ENCODE measurements at places on chromosomes 1 and 21.

DNA sequence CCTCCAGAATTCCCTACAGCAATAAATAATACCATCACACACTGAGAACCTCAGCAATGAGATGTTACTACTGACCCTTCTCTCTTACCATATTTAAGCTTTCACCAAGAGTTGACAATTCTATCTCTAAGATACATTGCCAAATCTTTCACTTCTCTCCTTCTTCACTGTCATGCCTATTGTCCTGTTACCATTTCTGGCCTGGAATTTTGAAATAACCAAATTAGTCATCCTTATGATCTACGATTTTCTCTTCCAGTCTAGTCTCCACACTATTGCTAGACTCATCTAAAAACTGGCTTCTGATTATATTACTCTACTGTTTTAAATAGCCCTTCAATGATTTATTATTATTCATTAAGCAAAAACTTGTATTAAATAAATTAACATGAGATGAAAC, 656.1 kb upstream of the ADGRL4 start:
- no peak for DNase-seq

- no peak for DNase-seq
These were observed 55.8 kb upstream of the PDE9A start for GRCh38 chr21:42597487-42598158.

DNA sequence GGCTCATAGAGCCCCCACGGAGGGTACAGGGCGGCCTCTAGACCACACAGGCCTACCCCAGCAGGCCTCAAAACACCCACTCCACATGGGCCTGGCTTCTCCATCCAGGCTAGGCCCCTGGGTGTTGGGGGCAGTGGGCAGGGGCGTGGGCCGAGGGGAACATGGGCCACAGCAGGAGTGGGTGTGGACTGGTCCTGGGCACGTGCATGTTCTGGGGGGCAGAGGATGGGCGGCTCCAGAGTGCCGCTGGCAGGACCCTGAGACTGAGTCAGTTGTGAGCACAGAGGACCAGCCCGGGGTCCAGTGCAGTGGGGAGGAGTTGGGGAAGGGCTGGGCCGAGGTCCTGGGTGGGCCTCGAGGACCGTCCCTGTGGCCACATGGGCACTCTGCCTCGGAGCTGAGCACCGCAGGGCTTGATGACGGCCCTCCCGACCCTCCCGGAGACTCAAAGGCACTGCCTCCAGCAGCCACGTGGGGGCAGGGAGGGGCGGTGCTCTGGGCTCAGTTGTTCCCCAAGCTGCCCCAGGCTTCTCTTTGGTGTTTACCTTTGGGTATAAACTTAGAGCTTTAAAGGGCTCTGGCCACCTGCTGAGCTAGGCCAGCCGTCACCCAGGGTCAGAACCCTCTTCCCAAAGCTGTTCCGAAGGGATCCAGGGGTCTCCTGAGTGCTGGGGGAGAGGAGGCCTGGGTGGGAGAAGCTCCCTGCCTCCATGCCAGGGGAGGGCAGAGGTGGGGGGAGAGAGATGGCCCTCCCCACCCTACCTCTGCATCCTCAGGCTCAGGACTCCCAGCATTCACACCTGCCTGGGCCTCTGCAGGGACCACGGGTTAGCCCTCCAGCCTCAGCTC, 79.9 kb downstream of the MORN1 start:
- peak; percentile 32 for DNase-seq

GRCh38 chr1:61979729-61980128, 214.9 kb upstream of the L1TD1 start:
- no peak for DNase-seq

DNA sequence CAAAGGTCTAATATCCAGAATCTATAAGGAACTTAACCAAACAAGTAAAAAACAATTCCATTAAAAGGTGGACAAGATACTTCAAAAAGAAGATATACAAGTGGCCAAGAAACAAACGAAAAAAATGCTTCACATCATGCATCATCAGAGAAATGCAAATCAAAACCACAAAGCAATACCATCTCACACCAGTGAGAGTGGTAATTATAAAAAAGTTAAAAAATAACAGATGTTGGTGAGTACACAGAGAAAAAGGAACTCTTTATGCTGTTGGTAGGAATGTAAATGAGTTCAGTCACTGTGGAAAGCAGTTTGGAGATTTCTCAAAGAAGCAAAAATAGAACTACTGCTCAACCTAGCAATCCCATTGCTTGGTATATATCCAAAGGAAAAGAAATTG, 218.6 kb downstream of the SLC44A5 start:
- peak; percentile 2 for DNase-seq

DNA sequence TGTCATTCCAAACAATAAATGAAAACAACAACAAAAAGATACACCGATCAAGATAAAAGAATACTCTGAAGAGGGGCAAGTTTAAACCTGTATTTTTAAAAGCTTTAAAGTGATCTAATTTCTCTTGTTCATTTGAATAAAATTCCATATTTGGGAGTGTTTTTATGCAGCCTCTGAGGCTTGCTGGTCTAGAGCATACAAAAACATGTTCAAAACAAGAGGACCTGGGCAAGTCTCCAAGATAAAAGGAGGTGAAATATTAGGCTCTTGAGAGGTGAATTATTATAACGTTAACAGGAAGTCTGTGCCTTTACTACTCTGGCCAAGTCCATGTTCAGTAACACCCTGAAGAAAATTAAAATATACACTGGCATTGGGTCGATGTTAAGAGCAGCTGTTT, 20.1 kb downstream of the URB1 start:
- DNase-seq: no peak

DNA sequence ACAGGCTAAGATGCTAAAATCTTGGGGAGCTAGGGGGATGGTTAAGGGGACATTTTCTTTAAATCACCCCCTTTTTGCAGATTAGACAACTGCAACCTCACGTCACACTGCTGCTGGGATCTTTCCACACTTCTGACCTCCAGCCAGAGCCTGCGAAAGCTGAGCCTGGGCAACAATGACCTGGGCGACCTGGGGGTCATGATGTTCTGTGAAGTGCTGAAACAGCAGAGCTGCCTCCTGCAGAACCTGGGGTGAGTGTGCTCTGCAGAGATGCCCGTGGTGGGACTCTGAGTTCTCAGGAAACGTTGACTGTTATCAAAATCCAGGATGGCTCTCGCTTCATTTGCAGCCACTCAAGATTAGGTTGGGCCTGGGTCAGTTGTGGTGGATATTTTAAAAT, 13.3 kb downstream of the OR2B11 start:
- DNase-seq: no peak
